ENCODE measurements at places on chromosomes 7 and 10.

- DNase-seq = no peak
Observed at GRCh38 chr10:125976960-125977605, 80.7 kb downstream of the FANK1 start.

- DNase-seq = no peak
Observed at GRCh38 chr7:156610130-156610529, 30.4 kb upstream of the RNF32 start.

GRCh38 chr7:134009314-134010110 lies 117.6 kb upstream of the LRGUK start:
- no peak for DNase-seq

- DNase-seq = no peak
Observed at GRCh38 chr7:127766831-127767459, 115.0 kb downstream of the SND1 start.

GRCh38 chr10:102613785-102614184 lies 30.5 kb upstream of the TRIM8 start:
- no peak for DNase-seq

- DNase-seq = no peak
Observed at GRCh38 chr7:7292085-7292484, 109.7 kb downstream of the C1GALT1 start.

- DNase-seq = no peak
Observed at GRCh38 chr7:17054836-17055235, 173.1 kb upstream of the AGR3 start.

DNA sequence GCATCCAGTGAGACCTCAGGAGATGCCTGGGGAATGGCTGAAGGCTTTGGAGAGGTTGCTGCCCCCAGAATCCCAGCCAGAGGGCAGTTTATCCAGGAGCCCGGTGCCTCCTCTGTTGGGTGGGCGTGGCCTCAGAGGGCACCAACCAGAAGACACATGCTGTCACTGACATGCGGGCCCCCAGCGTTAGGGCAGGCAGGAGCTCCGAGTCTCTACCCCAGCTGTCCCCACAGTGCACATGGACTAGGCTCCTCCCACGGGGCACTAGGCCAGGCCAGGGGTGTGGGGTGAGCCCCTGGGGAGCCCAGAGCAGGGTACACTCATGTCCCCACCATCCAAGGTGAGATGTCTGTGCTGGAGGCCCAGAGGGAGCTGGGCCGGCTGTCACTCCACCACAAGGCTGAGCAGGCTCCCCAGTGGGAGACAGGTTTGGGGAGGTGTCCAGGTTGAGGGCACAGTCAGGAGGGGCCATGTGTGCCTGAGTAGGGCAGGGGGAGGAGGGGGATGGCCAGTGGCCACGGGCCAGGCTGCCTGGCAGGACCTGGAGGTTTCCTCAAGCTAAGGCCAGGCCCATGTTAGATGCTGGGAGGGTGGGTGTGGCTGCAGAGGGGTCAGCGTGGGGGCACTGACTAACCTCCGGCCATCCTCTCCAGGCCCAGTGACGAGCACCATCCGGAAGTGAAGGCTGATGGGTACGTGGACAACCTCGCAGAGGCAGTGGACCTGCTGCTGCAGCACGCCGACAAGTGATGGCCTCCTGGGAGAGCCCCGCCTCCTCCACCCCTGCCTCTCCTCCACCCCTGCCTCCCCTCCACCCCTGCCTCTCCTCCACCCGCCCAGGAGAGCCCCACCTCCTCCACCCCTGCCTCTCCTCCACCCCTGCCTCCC lies 131.3 kb downstream of the FAM53B start:
- DNase-seq = no peak

DNA sequence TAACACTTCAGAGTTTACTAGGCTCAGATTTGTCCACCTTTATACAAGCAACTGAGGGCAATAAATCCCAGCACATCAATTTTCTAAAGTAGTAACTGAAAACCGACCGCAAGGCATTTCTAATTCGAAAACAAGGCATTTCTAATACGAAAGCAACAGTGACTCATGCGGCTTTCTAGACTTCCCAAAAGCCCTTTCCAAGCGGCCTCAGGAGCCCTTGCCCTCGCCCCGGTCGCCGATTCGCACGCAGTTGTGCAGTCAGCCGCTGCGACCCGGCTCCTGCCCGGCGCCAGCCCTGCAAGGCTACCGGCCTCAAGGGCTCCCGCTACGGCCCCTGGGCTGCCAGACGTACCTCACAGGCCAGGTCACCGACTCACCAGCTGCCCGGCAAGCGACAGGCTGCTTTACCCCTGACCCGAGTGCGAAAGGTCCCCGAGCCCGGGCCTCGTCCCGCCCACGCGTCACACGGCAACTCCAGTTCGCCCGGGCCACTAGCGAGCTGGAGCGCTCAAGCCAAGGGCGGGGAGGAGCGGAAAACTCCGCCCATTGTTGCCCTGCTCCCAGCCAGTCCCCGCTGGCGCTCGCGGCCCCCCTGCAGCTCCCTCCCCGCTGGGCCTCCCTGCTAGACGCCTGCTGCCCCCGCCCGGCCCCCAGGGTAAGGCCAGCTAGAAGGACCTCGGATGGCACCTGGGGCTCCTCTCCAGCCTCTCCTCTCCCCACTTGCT lies 7.3 kb downstream of the NCOA4 start:
- peak; percentile 76 for DNase-seq

DNA sequence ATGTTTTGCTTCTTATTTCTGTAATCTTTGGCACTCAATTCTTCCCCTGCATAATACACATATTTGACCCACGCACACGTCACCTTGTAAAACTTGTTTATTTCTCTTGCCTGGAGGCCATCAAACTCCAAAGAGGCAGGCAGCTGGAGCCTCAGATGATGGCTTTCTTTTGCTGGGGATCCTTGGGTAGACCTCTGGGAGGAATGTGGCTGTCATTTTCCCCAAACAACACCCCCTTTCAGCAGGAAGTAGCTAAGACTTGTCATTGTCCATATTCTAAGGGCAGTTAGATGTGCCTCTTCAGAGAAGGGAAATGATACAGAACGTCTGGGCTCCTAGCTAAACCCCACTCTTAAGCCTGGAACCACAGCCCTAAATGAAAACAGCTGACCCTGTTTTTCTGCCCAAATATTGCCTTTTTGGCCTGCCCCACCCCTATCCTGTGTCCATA lies 111.3 kb downstream of the ITGB8 start:
- no peak for DNase-seq

GRCh38 chr7:39702133-39702532 lies 78.8 kb downstream of the RALA start:
- no peak for DNase-seq

DNA sequence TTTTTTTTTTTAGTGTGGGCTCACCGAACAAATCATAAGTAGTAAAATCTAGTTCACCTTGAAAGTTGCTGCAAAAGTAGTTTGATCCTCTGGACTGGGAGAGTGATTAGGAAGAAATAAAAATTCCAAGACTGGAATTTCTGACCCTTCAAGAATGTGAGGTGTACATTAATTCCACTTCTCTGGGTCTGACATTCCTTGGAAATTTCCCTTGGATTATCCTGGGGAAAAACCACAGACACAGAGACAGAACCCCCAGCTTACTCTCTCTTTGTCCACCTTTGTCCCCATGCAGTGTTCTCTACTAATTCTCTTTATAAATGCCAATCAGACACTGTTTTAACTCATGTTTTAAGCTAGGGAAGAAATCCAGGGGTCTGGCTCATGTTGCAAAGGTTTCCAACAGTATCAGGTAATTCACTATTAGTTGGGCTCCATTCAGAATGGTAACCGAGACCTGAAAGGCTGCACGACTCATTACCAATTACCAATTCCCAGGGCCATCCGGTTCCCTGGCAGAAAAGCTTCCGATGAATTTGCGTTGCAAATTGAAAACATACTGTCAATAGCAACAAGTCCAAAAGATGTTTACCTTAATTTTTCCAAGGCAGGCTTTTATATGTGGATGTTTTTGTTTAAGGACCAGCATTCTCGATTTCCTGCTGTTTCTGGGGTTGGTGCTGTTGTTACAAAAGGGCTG lies 86.3 kb downstream of the BAMBI start:
- DNase-seq = no peak

DNA sequence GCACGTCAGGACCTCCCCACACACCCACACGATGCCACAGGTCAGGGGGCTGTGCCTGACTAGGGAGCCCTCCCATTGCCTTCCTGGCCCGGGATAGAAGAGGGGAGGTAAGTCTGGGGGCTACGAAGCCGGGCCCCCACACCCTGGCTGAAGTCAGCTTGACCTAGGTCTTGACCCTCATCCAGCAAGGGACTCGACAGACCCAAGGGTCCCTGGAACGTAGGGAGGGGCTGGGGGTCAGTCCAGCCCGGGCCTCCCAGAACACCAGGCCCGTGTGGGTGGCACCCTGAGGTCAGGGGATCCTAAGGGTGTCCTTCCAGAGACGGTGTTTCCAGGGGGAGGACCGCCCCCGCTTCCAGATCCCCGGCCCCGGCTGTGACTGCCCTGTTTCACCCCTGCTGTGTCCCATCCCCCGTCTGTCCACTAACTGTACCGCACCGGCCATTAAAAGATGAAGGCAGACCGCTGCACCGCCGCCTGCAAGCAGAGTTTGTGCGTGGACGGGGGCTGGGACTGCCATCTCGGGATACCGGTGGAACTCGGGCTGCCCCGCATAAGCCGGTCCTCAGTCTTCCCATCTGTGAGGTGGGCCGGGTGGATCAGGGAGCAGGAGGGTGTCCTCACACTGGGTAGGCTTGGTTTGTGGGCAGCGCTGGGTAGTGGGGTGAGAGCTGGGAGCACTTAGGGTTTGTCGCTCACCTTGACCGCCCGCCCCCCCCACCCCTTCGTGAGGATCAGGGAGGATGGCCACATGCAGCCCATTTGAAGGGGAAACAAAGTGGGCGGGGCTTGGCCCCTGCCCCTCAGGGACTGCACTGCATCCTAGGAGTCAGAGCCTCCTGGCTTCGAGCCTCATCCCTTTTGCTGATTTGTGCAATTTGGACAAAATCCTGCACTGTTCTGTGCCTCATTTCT lies 21.1 kb downstream of the SLC29A4 start:
- DNase-seq = no peak

- DNase-seq = no peak
Observed at GRCh38 chr7:84337429-84337828, 142.8 kb upstream of the SEMA3A start.

GRCh38 chr7:18849130-18849529 lies 268.3 kb downstream of the TWIST1 start:
- no peak for DNase-seq

GRCh38 chr10:82266438-82266837 lies 391.4 kb downstream of the NRG3 start:
- no peak for DNase-seq

- no peak for DNase-seq
Observed at GRCh38 chr7:115869190-115869589, 161.4 kb downstream of the TFEC start.

DNA sequence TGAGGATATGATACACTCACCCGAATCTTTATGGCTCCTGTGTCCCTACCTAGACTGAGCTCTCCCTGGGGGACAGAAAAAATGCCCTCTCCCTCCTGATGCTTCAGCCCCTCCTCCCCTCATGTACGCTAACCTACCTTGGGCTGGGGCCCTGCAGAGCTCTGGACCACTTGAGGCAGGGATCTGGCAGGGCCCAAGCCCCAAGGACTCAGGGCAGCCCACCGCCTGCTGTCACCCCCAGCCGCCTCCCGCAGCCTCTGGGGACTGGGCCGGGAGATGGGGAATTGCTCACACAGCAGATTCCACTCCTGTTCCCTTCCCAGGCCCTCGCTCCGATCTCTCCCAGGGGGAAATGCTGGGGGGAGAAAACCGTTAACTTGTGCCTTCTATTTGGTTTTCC lies 32.9 kb upstream of the LBX1 start:
- no peak for DNase-seq

- no peak for DNase-seq
Observed at GRCh38 chr10:48633381-48634197, 28.7 kb upstream of the ARHGAP22 start.

GRCh38 chr10:25047591-25048301 lies 31.3 kb downstream of the THNSL1 start:
- no peak for DNase-seq

DNA sequence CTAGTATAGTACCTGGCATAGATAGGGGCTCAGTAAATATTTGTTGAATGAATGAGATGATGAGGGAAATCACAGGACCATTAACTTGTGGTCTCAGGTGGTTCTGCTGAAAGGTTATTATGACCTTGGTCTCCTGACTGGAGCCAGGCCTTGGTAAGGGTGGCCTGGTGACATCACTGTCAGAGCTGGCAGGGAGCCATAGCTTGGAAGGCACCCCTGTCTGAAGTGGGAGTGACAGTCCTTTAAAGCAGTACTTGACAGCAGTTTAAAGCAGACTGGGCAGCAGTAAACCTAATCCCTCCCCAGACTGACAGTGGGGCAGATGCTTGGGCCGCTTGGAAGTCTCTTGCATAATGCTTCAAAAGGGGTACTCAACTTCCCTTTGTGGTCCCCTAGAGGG lies 13.4 kb downstream of the DPCD start:
- no peak for DNase-seq

DNA sequence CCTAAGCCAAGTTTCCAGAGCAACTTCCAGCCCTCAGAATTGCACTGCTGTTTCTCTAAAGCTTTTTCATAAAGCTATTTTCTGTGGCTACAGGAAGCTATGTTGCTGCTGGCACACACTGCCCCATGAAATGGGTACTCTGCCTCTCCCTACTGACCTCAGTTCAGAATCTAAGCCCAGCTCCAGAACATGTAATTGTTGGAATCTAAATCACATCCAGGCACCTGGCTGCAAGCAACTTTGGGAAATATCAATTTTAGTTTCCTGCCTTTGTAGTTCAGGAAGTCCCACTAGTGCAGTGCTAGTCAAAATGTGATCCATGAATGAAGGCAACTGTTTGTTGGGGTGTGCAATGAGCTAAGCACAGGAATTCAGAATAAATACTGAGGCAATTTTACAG lies 226.2 kb downstream of the THSD7A start:
- DNase-seq = no peak

DNA sequence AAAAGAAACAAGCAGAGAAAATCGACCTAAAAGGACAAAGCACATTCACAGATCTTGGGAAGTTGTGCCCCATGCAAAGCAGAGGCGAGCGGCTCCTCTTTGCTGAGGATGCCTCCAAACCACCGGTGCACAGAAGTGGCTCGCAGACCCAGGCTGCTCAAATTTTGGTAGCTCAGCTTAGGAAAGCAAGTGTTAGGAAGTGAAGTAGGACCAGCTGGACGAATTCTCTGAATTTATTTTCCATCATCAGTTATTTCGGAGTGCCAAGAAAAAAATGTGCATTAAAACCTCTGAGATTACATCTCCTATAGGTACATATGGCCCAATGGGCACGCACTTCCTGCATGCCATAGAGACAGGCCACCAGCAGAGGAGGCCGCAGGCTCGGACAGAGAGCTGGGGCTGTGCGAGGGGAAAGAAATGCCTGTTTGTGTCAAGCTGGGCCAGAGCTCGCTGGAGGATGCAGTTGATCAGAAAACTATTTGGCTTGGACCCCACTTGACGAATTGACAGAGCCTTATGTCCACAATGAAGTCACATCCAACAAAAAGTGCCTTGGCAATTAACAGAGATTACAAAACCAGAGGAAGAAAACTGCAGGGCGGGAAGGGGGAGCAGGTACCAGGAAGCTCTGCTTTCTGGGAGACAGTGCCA lies 122.3 kb upstream of the LYZL2 start:
- DNase-seq = no peak
